CD14-positive monocyte (primary cell): ENCODE measurements at places on chromosomes 7 and 10.

DNA sequence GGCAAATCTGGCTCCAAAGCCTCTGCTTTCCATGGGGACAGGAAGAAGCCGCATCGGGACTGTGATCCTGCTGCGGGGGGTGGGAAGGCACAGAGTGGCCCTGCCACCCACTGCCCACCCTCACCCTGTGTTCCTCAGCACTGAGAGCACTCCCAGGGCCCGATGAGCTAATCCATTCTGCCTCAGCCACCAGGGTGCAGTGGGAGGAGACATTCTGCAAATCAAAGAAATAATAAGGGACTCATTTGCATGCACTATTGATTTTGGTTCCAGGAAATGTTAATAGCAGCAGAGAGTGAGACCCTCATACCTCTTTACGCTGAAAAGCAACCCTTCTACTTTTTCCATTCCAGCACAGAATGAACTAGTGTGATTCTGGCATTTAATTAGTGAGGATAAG is 572.8 kb downstream of the INHBA start:
- no peak for DNase-seq

GRCh38 chr7:2354939-2355704 is 495 bp downstream of the EIF3B start:
- no peak for DNase-seq

- no peak for DNase-seq
Measured at GRCh38 chr7:99000196-99000903, 122.0 kb downstream of the TRRAP start.

DNA sequence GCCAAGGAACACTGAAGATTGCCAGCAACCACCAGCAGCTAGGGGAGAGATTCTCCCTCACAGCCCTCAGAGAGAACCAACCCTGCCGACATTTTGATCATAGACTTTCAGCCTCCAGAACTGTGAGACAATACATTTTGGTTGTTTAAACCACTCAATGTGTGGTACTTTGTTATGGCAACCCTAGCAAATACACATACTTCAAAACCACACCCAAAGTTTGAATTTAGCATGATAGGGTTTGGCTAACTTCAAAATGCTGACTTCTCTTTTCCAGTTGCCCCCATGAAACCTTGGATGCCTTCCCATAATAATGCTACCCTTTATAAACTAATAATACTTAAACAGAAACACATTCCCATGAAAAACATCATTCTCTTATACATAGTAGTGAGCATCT is 149.8 kb downstream of the DGKI start:
- DNase-seq: no peak

DNA sequence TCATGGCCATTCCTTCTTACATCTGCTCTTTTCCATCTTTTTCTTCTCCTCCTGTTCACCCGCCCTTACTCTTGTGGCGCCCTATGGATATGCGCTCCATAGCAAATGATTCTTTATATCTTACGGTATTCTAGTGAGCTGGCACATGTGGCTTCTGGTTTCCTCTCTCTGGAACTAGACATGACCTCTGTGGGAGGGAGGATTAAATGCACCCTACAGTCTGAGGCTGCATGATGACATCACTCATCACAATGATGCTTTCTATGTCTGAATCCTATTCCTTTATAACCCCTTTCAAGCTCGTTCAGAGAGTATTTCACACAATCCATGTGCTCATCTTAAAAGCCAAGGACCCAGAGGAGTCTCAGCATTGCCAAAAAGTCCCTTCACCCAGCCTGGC is 153.3 kb downstream of the EGFR start:
- no peak for DNase-seq

GRCh38 chr10:43235070-43235900 is 31.6 kb downstream of the RASGEF1A start:
- no peak for DNase-seq

DNA sequence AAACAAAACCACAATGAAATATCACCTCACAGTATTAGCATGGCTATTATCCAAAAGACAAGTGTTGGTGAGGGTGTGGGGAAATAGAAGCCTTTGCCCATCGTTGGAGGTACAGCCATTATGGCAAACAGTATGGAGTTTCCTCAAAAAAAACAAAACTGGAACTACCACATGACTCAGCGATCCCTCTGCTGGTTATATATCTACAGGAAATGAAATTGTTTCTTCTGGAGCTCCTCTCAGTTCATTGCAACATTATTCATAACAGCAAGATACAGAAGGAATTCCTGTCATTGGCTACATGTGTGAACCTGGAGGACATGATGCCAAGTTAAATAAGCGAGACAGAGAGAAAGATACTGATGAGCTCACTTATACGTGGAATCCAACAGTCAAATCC is 2.4 kb upstream of the UBE3C start:
- DNase-seq: peak; percentile 61

DNA sequence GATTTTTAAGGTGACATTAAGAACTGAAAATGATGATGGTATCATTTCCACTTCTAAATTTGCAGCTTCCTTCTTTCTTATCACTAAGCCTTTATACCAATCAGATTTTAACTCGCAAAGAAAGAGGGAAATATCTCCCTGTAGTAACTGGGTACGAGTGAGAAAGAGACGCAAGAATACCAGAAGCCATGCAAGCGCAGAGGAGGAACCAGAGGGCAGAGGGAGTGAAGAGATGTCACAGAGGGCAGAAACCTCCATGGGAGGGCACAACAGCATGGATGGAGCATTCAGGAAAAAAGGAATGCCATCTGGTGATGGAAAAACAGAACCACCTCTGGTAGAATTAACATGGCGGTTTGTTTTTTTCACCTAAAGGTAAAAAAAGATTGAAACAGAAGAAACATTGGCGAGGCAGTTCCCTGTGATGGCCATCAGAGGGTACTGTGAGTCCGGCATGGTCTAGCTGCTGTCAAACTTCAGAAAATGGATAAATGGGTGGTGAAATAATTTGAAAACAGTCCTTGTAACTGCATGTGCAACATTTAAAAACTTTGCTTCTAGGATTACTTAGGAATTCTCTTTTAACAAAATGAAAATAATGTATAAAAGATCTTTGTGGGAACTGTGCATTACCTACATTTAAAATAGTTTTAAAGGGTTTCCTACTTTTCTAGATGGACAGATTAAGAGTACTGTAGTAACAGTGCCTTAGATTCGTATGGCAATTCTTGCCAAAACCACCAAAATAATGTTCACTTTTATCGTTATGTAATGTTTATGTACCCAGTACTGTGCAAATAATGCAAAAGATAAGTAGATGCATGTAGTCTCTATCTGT is 91.8 kb downstream of the ARHGAP12 start:
- DNase-seq: no peak

DNA sequence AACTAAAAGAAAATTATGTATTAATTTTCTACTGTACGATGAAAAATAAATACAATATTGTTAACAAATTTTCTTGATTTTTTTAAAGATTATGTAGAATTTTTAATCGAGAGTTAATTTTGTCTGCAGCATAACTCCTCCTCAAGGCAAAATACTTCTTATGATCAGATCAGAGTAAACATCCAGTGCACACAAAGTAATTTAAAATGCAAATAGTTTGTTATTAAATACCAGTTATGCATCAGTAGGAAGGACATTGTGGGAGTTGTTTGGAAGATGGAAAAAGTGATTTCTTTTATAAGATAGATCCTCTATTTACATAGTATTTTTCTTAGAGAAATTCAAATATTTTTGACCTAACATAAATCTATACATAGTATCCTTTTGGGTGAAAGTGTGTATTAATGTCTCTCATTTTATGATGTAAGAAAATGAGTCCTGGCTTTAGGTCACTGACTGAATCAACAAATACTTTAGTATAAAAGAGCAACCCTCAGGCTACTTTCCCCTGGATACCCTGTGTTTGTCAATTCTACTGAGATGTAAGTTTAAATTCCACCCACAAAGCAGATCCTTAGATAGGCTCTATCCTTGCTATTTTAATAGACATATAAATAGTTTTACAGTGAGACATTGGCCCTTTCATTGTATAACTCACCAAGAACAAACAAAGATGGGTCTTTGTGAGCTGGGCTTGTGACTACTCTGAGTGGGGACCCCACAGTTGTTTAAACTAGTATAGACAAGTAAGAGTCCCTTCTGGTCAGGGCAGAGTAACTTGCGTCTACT is 1133.7 kb downstream of the GATA3 start:
- DNase-seq: no peak

DNA sequence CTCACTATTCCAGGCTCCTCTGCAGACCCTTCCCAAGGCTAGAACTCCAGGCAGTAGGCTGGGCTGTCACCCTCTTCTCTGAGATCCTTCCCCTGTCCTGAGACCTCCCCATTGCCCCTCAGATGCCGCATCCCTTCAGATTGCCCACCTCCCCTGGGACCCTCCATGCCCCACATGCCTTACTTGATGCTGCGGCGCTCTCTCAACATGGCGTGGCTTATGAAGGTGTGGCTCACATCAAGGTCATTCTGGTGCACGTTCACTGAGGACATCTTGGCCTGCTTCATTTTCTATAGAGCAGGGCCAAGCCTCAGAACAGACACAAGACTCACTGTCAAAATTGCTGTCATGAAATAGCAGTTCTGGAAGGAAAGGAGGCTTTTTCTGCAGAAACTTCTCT is 34.7 kb upstream of the ZNF716 start:
- DNase-seq: no peak

GRCh38 chr10:70990681-70991080 is 102.3 kb upstream of the PCBD1 start:
- no peak for DNase-seq

DNA sequence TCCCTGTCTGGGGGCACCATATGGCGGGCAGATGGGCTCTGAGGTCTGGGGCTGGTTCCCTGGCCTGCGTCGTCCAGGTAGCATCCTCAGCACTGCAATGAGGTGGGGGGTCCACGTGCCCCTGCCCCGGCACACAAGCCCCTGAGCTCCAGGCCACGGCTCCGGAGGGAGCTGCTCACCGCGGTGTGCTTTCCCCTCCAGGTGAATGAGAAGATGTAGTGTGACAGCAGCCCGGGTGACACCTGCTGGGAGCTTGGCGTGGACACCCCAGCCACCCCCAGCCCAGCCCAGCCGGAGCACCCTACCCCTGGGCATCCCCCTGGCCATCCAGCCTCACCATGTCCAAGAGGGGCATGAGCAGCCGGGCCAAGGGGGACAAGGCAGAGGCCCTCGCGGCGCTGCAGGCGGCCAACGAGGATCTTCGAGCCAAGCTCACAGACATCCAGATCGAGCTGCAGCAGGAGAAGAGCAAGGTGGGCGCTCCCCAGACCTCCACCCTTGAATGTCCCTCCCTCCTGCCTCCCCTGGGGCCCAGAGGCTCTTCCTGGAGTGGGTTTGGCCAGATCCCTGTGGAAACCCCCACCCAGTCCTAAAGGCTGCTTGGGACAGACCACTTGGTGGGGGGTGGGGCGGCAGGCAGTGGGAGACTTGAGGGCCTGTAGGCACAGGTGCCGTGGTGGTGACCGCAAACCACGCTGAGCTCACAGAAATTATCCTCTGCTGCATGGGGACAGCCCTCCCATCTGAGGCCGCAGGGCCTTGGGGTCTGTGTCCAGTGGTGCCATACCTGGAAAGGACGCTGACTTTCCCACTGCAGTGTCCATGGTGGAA is 38.9 kb downstream of the JAKMIP3 start:
- DNase-seq: no peak

GRCh38 chr7:8931906-8932646 is 498.7 kb downstream of the NXPH1 start:
- no peak for DNase-seq

GRCh38 chr7:103810112-103810744 is 179.2 kb downstream of the RELN start:
- DNase-seq: no peak

DNA sequence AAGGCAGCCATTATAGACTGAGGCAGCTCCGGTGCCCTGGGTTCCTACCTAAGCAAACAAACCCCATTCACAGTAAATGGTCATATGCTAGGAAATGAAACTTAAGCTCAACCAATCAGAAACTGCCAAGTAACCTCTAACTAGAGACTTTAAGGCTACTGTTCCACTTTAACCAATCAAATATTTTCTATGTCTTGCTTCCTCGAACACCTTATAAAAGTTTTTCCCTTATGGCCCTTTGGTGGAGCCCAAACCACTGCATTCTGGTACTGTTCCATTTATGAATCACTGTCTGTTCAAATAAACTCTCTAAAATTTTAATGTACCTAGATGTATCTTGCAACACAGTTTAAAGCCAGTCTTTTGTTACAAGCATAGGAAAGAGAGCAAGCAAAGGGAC is 361.1 kb downstream of the HGF start:
- no peak for DNase-seq
